Hematopoietic multipotent progenitor cell treated with erythropoietin and hydrocortisone succinate and interleukin-3 and kit ligand, for 8 days (in vitro differentiated cells): ENCODE measurements at places on chromosomes 2 and 18.

- no peak for DNase-seq
Observed at GRCh38 chr2:183964565-183964964, 633.8 kb upstream of the ZNF804A start.

GRCh38 chr18:41745166-41746049, 209.6 kb upstream of the PIK3C3 start:
- peak; percentile 29 for DNase-seq

DNA sequence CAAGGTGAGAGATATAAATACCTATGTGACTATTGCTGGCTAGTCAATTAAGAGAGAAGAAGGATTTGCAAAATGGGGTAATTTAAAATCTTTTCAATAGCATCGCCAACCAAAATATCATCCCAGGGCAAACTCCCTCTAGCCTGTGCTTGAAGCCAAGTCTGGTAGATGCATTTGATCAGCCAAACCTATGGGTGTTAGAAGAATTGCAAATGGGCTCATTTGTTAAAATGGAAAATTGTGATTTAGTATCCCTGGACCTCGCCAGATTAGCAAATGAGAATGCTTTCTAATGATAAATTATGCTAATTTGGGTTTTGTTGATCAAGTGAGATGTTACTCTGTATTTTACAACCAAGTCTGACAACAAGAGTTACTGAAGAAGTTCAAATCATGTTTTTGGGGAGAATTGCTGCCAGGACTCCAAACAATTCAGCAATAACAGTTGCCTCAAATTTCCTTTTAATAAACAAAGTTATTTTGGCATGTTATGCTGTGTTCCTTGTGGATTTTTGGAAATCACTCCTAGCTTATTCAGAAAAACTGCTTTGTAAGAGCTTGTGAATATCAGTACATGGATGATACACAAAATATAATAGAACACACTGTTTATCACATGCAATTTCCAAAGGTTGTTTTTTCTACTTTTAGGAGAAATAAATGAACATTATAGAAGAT, 272.5 kb upstream of the PARD3B start:
- no peak for DNase-seq

GRCh38 chr2:218285604-218286003, 6.7 kb downstream of the TMBIM1 start:
- no peak for DNase-seq

- no peak for DNase-seq
Observed at GRCh38 chr2:146853741-146854444, 990.9 kb upstream of the ACVR2A start.

GRCh38 chr2:10366601-10367270, 64.0 kb downstream of the HPCAL1 start:
- no peak for DNase-seq
